Tibial nerve (tissue), 4 donors: ENCODE measurements at places on chromosomes 16 and 17. TPM values are rescaled to one million over a fixed set of nuclear protein-coding genes. Genes with fewer than 3 reads are reported as not detected.

C17orf107 gene
- 1.3 TPM for total RNA-seq

ZFPM1 gene
- 0.84 TPM for total RNA-seq

TAC4 gene
- not detected for total RNA-seq

VAT1L gene
- total RNA-seq: 19.0 TPM

SHISA9 gene
- 2.0 TPM for total RNA-seq

NACA2 gene
- total RNA-seq: not detected
